ENCODE measurements at places on chromosomes 7 and 10.

- no peak for DNase-seq
Observed at GRCh38 chr7:76225951-76226350, 24.3 kb downstream of the SRRM3 start.

- no peak for DNase-seq
Observed at GRCh38 chr10:35575640-35576039, 29.5 kb upstream of the GJD4 start.

GRCh38 chr7:40531956-40532355 is 397.2 kb downstream of the SUGCT start:
- DNase-seq: no peak

- no peak for DNase-seq
Observed at GRCh38 chr7:158453663-158454062, 134.0 kb downstream of the PTPRN2 start.

GRCh38 chr7:43906331-43907010 is at the start of gene URGCP:
URGCP (minus strand) TSS chr7:43906596; CDS start chr7:43906575, 21 bp downstream.
- DNase-seq: peak; percentile 23

DNA sequence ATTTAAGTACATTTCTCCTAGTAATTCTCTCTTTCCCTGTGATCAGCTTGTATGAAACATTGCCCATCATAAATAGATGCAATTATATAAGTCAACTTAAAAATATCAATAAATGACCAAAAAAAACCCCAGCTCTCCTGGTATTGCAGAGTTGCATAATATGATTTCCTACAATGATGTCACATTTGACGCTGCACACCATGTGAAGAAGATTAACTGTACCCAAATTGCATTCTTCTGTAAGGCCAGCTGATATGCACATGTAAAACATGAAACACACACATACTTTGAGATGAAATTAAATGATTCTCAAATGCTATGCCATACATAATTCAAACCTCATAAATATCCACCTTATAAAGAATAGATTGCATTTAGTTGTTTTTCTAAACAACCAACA is 115.5 kb downstream of the AGMO start:
- no peak for DNase-seq

- DNase-seq: no peak
Observed at GRCh38 chr10:132173185-132173584, 13.6 kb upstream of the DPYSL4 start.

GRCh38 chr10:27241010-27241651 is 534 bp upstream of the ACBD5 start:
- DNase-seq: peak; percentile 13

DNA sequence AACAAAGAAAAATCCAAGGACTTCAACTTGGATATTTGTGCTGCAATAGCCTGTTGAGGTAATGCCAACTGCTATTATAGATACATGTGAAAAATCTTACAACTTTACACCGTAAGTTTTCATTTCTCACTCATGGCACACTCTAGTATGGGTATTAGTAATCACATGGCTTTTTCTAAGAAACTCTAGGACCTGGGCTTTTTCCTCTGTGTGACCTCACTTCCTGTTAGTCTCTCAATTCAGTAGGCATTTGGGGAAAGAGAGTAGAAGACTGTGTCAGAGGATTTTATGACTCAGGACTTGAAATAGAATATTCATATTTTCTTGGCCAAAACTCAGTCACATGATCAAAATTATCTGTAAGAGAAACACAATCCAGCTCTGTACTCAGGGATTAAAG is 1049.9 kb downstream of the REEP3 start:
- no peak for DNase-seq

GRCh38 chr7:94440451-94441039 is 45.9 kb downstream of the COL1A2 start:
- no peak for DNase-seq

GRCh38 chr10:132693676-132694075 is 92.3 kb downstream of the NKX6-2 start:
- DNase-seq: no peak
